ENCODE measurements at places on chromosomes 7 and 10.
A peak's percentile ranks its signal among the peaks of the same experiment; 100 is the strongest.

- no peak for DNase-seq
Observed at GRCh38 chr10:124050021-124051015, 43.1 kb downstream of the CHST15 start.

DNA sequence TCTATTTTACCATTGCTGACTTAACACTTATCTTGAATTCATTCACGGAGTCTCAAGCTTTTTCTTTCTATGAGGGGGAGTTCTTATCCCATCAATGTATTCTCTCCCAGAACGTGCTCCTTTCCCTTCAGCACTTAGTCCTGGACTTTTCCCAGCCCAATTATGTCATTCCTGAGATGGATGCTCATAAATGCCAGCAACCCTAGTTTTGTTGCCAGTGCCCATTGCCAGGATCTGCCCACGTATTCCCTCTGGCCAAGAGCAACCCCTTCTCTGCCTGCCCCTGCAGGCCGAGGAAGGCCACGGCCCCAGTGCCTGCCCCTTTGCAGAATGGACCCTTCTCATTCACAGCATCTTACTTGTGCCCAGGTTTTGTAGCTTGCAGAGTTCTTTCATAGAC lies 67.4 kb upstream of the PPP1R3C start:
- DNase-seq = no peak

DNA sequence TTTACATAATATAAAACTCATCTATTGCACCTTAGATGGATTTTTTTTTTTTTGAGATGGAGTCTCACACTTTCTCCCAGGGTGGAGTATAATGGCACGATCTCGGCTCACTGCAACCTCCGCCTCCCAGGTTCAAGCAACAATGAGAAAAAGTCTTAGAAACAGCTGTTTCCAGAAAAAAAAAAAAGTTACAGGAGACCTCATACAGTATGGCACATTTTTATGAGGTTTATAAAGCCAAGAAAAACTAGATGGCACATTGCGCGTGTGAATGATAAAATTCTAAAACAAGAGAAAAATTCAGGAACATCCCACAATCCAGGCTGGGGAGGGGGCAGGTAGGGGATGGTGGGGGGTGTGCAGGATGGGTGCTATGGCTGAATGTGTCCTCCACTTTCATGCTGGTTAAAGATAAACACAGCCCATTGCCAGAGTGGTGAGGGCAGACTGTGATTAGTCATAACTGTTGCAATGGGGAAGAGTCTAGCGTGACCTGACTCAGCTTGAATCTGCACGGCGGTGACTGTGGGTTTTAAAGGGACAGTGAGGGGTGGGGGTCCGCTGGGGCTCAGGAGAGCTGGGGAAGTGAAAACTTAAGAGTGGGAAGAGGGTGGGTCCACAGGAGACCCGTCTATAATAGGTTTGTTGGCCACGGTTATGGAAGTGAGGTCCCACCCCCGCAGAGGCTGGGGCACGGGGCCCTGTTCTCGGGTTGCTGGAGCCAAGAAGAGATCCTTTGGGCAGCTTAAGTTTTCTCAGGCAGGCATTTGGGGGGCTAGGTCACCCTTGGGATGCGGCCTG lies 11.9 kb upstream of the LRRC27 start:
- DNase-seq = no peak

DNA sequence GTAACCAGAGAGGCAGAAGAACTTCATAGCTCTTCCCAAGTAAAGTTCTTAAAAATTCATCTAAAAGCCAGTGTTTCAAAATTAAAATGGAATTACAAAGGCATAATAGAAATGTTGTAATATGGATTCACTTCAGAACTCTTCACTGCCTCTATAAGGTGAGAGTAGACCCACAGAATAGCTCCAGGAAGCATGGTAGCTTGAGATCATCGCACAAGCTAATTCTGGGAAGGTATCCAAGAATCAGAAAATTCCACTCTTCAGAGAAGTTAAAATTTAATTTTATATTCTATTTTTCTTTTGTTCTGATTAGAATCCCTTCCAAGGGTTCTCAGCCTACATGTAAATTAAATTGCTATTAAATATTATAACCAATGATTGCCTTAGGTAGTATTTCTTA lies 1.5 kb upstream of the DHX32 start:
- DNase-seq = no peak

- no peak for DNase-seq
Observed at GRCh38 chr7:73864981-73865711, 4.2 kb downstream of the TMEM270 start.

- DNase-seq = peak; percentile 92
Observed at GRCh38 chr7:5580714-5581395, 157.2 kb upstream of the TNRC18 start.

- no peak for DNase-seq
Observed at GRCh38 chr10:63390521-63390920, 75.3 kb downstream of the JMJD1C start.

GRCh38 chr10:14787938-14788337 lies 13.2 kb upstream of the FAM107B start:
- DNase-seq = no peak

DNA sequence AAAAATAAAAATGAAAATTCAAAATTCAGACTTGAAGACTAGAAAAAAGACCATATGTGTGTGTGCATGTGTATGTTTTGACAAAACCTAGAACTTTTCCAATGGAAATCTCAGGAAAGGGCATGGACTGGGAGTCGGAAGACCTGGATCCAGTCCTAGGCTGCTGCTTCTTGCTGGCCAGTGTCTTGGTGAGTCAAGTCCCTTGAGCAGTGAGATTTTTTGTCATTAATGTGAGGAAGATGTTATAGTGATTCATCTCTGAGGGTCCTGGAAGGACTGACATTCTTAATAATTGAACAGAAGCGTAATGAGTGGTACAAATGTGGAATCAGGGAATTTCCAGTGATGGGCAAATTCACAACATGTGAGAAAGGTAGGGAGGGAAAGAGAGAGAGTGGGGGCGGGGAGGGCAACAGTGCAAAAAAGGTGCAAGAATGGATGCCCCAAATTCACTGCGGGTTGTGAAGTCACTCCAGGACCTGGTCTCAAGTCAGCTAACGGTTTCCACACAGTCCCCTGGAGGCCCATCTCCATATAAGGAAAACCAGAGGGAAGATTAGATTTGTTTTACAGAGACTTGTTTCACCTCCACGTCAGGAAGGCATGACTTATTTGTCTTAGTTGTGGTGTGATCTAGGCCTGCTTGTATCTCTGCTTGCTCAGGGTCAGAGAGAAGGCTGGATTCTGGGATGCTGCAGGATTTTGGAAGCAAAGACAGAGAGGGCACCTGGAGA lies 201.7 kb downstream of the BUB3 start:
- no peak for DNase-seq

- DNase-seq = no peak
Observed at GRCh38 chr7:36083626-36084380, 69.3 kb upstream of the EEPD1 start.

- DNase-seq = peak; percentile 50
Observed at GRCh38 chr7:14504134-14504533, 398.4 kb downstream of the DGKB start.

- DNase-seq = no peak
Observed at GRCh38 chr7:95660023-95660434, 63.7 kb upstream of the PDK4 start.

DNA sequence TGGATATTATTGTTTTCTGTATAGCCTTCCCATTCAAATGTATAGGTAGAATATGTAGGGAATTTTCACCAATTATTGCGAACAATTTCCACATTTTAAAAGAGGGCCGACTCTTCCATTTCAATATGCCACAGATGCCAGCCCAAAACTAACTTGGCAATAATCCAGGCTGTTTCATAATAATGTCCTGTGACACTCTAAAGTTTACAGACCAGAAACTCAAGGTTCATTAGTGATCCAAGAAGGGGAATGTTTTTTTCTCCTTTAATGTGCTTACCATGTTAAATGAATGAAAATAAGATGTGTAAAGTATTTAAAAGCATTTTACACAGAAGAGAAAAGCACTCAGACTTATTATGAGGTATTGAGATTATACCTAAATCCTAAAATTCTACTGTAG lies 63.0 kb upstream of the FAM3C start:
- no peak for DNase-seq

GRCh38 chr10:15829495-15829894 lies 30.8 kb downstream of the MINDY3 start:
- DNase-seq = no peak

DNA sequence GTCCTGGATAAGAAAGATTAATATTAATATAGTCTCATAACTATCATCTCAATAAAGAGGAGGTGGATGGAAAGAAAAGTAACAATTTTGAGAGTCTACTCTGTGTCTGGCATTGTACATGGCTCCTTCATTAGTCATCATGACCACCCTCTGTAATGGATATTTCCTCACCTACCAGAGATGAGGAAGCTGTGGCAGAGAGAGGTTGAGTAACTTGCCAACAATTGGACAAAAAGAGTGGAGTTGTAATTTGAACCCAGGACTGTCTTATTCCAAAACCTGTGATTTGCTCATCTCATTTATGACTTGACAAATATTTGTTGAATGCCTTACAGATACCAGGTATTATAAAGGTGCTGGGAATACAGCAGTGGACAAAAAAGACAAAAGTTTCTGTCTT lies 2.1 kb upstream of the IDE start:
- no peak for DNase-seq

- peak; percentile 51 for DNase-seq
Observed at GRCh38 chr10:128915630-128916029, 551.4 kb upstream of the MGMT start.

- DNase-seq = no peak
Observed at GRCh38 chr7:37816922-37817590, 31.3 kb upstream of the NME8 start.

DNA sequence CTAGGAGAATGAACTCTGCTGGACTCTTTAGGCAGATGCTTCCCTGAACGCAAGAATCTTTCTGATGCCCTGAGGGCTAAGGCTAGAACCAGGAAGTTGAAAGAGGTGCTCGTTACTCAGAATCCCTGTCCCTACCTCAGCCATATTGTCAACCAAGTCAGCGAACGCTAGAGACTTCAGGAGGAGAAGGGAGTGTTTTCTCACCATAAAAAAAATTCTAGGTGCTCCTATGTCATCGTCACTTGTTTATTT lies 359.4 kb downstream of the PRPF18 start:
- DNase-seq = no peak

GRCh38 chr7:92714767-92715166 lies 121.6 kb downstream of the CDK6 start:
- DNase-seq = no peak

DNA sequence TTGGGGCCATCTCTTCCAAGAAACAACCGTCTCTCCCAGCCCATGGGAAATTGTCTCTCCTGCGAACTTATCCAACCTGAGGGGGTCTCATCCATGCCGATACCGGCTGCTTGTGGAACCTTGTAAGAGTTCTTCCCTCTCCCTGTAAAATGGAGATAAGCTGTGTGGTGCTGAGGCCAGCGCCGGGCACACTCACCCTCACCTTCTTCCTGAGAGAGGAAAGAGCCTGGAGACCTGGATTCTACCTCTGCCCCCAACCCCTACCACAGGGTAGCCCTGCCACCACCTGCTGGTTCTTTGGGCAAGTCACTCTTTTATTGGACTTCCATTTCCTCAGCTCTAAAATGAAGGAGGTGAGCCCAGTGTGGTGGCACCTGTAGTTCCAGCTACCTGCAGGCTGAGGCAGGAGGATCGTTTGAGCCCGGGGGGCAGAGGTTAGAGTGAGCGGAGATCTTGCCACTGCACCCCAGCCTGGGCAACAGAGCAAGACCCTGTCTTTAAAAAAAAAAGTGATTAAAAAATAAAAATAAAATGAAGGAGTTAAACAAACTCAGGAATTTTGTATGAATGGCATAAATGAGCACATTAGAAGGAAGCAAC lies 38.4 kb upstream of the PSAP start:
- no peak for DNase-seq

- DNase-seq = no peak
Observed at GRCh38 chr7:64883113-64883905, 19.8 kb upstream of the ZNF273 start.

GRCh38 chr7:106167439-106168136 lies 55.5 kb upstream of the SYPL1 start:
- DNase-seq = no peak

DNA sequence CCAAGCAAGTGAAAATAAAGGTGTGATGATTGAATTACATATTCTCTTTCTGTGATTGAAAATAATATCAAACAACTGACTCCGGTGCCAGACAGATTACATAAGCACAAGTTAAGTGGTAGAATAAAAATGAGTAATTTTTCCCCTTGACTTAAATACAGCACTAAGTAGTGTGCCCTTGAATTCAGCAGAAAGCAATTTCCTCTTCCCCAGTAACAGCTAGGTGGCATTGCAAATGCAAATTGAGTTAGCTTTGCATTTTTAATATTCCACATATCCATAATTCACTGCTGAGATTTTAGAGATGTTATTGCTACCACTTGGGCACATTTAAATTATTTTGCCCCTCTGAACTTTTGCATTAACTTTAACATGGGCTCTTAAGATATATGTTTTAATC lies 89.8 kb upstream of the NPVF start:
- DNase-seq = no peak

GRCh38 chr7:2350861-2351260 lies 3.8 kb upstream of the EIF3B start:
- DNase-seq = no peak

DNA sequence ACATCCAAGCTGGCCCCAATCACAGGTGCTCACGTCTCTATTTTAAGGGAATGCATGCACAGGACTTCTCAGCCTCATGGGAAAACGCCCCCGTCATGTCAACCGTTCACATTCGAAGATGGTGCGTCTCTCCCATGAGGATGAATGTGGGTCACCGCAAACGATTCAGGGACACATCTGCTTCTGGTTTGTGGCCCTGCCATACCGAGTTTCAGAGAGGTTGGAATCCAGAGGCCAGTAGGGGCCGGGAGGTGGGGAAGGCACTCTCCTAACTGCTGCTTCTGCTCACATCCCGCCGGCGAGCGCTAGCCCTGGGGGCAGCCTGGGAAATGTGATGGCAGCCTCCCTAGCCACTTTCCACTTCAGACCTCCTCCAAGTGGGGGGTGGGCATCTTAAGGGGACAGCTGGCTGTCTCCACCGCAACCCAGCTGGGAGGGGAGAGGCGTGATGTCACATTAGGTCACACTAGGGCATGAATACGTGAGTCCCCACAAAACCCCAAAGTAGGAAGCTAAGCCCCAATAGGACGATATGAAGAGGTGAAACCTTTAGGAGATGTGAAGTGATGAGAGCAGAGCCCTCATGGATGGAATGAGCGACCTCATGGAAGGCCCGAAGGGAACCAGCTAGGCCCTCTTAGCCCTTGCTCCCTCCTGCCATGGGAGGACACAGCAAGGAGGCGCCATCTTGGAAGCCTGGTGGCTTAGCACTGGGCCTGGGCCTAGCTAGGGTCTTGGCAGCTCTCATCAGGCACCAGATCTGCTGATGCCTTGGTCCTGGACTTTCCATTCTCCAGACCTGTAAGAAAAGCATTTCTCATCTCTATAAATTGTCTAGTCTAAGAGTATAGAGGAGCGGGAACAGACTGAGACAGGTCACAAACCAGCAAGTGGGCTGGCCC lies 107.8 kb downstream of the TCERG1L start:
- no peak for DNase-seq

- no peak for DNase-seq
Observed at GRCh38 chr7:28853150-28853549, 105.0 kb downstream of the TRIL start.
